Uterus (tissue), 4 donors: ENCODE measurements at places on chromosomes 2 and 18. TPM values are rescaled to one million over a fixed set of nuclear protein-coding genes. Genes with fewer than 3 reads are reported as not detected.

GRCh38 chr2:62181843-62182242 lies 14.1 kb upstream of the B3GNT2 start:
- no peak for DNase-seq

- no peak for DNase-seq
These were observed 32.1 kb downstream of the FARSB start for GRCh38 chr2:222623756-222624309.

- DNase-seq: no peak
These were observed 364.7 kb downstream of the XIRP2 start for GRCh38 chr2:167253025-167253424.

DNA sequence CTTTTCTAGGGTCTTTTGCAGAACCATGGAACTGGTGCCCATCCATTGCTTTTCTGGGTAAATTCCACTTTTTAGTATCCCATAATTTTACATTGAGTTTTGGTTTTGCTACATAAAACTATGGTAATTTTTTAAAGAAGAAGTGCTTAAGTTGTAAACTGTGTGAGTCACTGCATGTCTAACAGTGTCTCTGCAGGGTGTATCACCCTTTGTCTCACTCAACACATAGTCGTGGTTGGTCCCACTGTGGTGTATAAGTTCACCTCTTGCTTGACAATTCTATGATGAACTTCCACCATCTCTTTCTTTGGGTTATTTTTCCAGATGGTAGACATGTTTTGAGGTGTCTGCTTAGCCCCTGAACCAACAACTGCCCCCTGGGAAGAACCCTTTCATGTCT lies 10.5 kb downstream of the SCTR start:
- DNase-seq: no peak

DNA sequence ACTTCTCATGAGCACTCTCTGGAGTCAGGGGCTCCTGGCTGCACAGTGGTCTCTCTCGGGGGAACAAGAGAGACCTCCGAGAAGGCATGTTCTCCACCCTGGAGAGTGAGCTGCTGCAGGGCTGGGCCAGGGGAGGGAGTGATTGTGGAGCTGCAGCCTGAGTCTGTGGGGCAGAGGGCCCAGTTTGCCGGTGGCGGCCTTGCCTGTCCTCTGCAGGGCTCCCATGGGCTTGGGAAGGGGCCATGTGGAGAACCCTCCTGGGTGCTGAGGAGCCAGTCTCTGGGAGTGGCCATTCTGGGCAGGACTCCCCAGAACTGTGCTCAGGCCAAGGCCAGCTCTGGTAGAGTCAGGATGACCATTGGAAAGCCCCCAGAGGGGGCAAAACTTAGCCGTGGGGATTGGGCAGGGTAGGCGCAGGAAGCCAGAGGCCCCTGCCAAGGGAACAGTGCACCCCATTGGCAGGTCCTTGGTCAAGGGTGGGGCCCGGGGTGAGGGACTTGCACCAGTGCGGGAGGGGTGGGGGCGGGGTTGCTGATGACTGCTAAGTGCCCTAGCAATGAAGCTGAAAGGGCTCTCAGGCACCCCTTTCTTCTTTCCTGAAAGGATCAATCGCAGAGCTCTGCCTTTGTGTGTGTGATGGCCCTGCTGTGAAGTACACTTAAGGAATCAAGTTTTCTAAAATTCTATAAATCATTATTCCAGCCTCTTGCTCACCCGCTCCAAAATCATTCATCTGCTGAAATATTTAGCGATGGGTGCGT lies 69.7 kb upstream of the BOD1L2 start:
- no peak for DNase-seq

- no peak for DNase-seq
These were observed 156.7 kb downstream of the EVA1A start for GRCh38 chr2:75403991-75404428.

DNA sequence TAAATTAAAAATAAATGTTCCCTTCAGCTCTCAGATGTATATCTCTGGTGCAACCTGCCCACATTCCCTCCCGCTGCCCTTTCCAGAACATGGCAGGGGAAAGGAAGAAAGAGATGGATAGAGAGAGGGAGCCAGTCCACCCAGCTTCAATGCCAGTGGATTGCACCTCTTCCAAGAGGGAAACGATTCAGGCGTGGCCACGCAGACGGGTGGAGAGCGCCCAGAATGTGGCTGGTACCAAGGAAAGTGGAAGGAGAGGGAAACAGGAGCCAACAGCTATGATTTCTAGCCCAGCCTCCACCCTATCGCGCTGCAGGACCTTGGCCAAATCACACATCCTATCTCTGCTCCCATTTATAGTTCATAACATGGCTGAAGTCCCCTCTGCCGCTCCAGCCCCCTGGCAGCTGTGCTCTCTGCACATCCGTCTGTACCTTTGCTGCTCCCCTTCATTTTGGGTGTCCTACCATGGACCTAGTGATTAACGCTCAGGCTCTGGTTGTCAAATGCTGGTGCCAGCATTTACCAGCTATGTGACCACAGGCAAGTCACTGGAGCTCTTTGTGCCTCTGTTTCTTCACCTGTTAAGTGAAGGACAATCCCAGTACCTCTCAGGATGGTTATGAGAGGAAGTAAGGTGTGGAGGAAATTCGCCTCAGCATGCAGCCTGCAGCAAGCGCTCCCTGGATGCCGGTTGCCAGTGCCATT lies 66.5 kb downstream of the SFXN5 start:
- no peak for DNase-seq

- DNase-seq: no peak
These were observed 18.9 kb upstream of the BIN1 start for GRCh38 chr2:127125821-127126220.

DNA sequence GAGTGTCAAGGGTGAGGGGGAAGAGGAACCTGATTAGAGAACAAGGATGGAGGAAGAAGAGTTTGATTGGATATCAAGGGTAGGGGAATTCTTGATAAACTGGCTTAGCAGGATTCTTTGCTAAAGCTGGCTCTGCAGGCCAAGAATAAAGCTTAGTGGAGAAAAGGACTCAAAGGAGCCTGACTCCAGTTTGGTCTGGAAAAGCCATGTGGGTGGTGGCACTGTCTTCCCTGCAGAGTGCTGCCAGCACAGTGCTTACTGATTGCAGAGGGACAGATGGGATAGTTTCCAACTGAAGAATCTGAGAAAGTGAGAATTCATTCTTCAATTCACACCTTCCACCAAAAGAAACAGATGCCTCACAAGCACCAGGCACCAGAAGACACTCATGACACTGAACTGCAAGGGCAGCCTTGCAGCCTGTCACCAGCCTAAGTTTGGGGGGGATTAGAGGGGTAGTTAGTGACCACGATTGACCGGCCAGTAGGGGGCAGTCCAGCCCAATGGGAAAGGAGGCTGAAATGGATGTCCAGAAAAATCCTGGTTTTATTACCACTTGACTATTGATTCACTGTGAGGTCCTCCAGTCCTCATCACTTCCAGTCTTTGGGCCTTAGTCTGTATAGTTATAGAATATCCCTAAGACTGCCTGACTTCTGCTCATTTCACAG lies 334.5 kb downstream of the SMAD2 start:
- no peak for DNase-seq

DNA sequence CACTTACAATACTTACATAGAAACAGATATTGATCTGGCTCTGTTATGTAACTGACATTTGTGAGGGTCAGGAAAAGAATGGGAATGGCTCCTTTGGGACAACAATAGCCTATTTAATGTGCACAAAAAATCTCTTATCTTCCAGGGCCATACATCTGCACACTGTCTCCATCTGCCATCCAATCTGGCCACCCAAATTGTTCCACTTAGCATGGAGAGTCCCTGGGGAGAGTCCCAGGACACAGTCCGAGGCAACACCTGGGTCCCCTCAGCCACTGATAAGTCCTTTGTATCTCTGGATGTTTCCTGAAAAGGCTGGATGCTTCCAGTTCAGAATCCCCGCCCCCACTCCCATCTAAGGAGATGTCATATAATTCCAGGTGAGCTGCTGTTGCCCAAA lies 274.2 kb upstream of the NCKAP5 start:
- no peak for DNase-seq

DNA sequence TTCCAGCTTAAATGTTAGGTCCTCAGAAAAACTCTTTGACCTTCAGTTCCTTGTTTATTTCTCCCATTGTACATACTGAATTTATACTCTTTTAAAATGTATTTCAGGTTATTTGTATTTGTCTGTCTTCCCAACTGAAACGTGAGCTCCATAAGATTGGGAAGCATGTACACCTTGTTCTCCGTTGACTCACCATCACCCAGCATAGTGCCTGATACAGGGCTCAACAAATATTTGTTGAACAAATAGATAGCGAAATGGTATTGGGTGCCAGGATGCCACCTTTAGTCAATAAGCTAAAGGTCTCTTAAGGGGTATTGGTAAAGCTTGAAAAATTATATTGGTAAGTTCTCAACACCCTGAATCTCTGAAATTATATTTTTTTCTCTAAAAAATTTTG lies 1841.3 kb upstream of the CELF4 start:
- DNase-seq: no peak

DNA sequence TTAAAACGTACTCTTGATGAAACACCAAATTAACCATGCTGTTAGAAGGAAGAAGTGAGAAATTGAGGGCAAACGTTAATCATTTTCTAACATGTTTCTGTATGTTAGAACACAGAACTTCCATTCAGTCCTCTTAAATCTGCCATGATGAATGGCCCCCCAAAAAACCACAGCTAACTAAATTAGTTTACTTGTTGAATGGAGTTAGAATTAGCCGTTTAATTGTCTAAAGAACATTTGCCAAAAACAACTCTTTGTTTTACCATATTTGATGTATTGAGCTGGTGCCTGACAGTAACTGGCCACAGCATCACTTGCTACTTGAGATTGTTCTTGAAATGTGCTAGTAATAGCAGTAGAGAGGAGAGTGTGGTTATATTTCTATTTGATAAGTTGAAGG lies 12.7 kb downstream of the CCNYL1 start:
- no peak for DNase-seq

DNA sequence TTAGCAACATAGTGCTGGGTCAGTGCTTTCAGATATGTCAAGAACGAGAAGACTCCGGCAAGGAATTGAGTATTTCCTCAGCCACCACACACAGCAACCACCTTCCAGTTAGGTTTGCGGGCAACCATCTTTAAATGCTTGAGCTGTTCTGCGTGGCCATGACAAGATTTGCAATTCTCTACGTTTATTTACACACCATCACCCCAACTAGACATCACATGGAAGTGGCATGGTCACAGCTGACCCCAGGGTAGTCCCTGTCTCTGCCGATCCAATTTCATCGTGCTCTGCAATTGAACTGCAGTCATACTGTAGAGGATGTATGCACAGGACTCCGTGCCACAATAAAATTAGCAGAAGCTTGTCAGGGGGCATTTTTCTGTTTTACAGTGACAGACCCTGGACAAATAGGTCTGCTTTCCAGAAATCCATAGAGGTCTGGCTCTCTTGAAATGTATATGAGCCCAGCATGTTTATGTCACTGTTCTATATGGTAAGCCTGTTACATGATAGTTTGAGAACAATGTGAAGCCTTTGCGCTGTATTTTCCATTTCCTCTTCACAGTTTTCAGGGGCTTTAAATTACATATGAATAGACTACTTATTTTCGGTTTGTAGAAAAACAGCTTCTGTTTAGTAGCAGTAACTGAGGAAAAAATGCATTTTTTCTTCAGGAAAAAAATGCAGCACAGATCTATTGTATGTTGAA lies 605.2 kb downstream of the NR4A2 start:
- no peak for DNase-seq

- no peak for DNase-seq
These were observed 696 bp downstream of the EMX1 start for GRCh38 chr2:72917877-72918553.

GRCh38 chr2:177592397-177592796 lies 199.8 kb downstream of the AGPS start:
- no peak for DNase-seq

GRCh38 chr18:67935638-67936037 lies 419.1 kb upstream of the DSEL start:
- DNase-seq: no peak

DNA sequence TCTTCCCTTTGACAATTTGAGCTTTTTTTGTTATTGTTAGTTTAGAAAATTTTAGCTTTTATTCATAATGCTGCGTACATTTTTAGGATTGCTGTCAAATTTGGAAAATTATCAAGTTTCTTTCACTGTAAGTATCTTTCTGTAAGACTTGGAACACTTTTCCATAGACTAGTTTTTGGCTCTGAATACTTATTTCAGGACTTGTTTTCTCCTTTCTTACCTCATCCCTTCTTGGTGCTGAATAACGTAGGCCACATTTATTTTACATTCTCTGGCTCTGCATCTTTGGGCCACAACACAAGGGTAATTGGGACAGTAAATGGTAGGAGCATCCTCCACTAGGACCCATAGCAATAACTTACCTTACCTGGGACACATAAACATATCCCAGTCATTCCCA lies 85.1 kb downstream of the CCDC85A start:
- no peak for DNase-seq

DNA sequence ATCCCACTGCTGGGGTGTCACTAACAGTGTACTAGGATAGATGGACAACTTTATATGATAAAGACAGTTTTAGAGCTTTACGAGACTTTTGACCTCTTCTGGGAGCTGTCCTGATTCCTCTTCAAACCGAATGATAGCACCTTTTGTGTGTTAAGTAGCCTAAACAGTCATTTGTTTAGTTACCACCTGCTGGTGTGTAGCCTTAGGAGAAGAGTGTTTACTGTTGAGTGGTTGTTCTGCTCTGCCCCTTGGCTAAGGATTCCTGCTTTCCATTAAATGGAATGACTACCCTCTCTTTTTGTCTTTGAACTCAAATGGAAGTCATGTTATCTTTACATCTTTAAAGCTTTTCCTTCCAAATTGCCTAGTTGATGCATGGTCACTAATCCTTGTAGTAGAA lies 28.0 kb upstream of the MGAT5 start:
- DNase-seq: no peak

GRCh38 chr2:236912326-236913120 lies 173.2 kb upstream of the COPS8 start:
- no peak for DNase-seq

Gene REG1B
- not detected for total RNA-seq

Gene ANKRD30BL
- 11.2 TPM for total RNA-seq

Gene GNLY
- total RNA-seq: not detected

Gene ZNF516
- 53.8 TPM for total RNA-seq

Gene CFAP210
- 0.64 TPM for total RNA-seq

Gene WDR7
- total RNA-seq: 46.4 TPM

Gene FBXO41
- total RNA-seq: 5.6 TPM

Gene NBEAL1
- 23.1 TPM for total RNA-seq

Gene SETBP1
- total RNA-seq: 40.9 TPM

Gene SH3RF3
- 10.2 TPM for total RNA-seq

Gene MATN3
- 1.3 TPM for total RNA-seq

Gene TUBA3E
- not detected for total RNA-seq

Gene ACSL3
- 63.2 TPM for total RNA-seq

Gene CCDC68
- 6.9 TPM for total RNA-seq

Gene GAL3ST2
- not detected for total RNA-seq

Gene CD8A
- total RNA-seq: 1.1 TPM

Gene GKN1
- total RNA-seq: not detected

Gene CCDC74A
- total RNA-seq: 0.29 TPM

Gene C2orf66
- total RNA-seq: 0.21 TPM
